Esophagus mucosa (tissue), 1 donor: ENCODE measurements at places on chromosomes 3 and 15. TPM values are rescaled to one million over a fixed set of nuclear protein-coding genes. Genes with fewer than 3 reads are reported as not detected.

DNA sequence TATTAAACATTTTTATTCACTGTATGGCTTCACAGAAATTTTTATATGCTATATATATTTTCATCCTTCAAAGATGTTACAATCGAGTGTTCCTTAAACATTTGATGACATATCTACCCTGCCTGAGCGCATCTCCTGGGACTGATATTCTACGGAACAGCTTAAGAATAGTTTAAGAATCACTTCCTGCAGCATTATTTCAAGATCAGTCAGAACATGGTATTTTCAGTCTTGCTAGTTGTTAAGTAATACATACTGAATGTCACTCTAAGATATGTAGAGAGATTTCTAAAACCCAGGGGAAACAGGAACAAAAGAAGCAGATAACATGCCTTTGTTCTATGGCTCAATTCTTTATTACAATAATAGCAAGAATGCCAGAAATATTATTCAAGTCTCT is 8.7 kb downstream of the COL8A1 start:
- ATAC-seq: no peak

- no peak for ATAC-seq
These were observed 13.6 kb downstream of the KLF15 start for GRCh38 chr3:126343649-126344035.

MYNN gene
- 8.8 TPM for total RNA-seq

GRCh38 chr3:182436547-182436946 is 356.8 kb upstream of the ATP11B start:
- ATAC-seq: no peak
